NCI-H1417 treated with DMSO at 0.1 percent for 48 hours (cell line): ENCODE measurements at places on chromosomes 7 and 10.

GRCh38 chr10:122515588-122516231, 44.8 kb upstream of the DMBT1 start:
- no peak for DNase-seq

GRCh38 chr10:37476285-37476684, 350.9 kb downstream of the ANKRD30A start:
- DNase-seq: no peak

GRCh38 chr10:87578842-87579401, 74.2 kb downstream of the MINPP1 start:
- DNase-seq: no peak

GRCh38 chr7:91293136-91293535, 28.9 kb downstream of the FZD1 start:
- DNase-seq: no peak

DNA sequence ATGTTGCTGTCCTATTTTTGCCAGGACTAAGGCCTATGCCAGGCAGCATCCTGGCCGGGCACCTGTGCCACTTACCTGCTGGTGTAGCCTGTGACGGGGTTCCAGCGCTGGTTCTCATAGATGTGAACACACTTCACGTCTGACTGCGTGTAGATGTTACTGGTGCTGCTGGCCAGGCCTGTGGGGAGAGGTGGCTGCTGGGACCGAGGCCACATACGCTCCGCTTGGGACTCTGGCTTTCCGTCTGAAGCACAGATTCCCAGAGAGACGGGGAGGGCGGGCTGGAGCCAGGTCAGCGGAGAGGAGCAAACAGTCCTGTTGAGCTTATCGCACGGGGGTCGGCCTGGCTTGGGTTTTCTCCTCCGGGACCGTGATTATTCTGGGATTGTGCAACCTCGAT, 16.7 kb downstream of the BHLHA15 start:
- no peak for DNase-seq

GRCh38 chr10:61937631-61938351, 36.3 kb downstream of the ARID5B start:
- DNase-seq: no peak

- no peak for DNase-seq
Observed at GRCh38 chr10:101695404-101695890, 477 bp upstream of the FBXW4 start.
